ENCODE measurements at places on chromosomes 13 and 19. TPM values are rescaled to one million over a fixed set of nuclear protein-coding genes. Genes with fewer than 3 reads are reported as not detected.

Gene EEF2
- total RNA-seq = 1,764 TPM

Gene PRR19
- 0.50 TPM for total RNA-seq

Gene ACER1
- not detected for total RNA-seq

Gene TMEM59L
- 0.14 TPM for total RNA-seq

Gene PPP1R13L
- total RNA-seq = 14.9 TPM

Gene ZNF729
- total RNA-seq = not detected

Gene KLHL1
- total RNA-seq = not detected

Gene ZNF709
- 2.9 TPM for total RNA-seq

Gene VSTM2B
- total RNA-seq = not detected

Gene MBD3L2
- not detected for total RNA-seq
